Naive thymus-derived CD4-positive, alpha-beta T cell (primary cell): ENCODE measurements at places on chromosomes 7 and 10.

- no peak for DNase-seq
Measured at GRCh38 chr7:5463031-5463430, 39.4 kb upstream of the TNRC18 start.

DNA sequence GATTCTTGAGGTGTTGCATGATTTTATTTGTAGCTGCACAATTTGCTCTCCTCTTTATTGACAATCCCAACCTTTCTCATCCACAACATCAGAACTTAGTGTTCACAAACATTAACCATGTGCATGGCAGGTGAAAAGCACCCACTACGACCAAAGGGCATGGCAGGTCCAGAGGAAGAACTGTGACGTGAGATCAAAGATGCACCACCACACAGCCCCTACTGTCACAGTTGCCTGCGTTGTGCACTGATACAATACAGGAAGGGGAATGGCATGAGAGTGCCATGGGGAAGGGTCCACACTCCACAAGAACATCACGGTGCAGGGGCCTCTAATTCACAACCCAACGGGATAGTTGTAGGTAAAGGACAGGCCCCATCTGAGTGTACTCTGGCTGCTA is 217.1 kb upstream of the PFKP start:
- DNase-seq: no peak

GRCh38 chr7:128934361-128935341 is 3.1 kb upstream of the IRF5 start:
- DNase-seq: no peak

DNA sequence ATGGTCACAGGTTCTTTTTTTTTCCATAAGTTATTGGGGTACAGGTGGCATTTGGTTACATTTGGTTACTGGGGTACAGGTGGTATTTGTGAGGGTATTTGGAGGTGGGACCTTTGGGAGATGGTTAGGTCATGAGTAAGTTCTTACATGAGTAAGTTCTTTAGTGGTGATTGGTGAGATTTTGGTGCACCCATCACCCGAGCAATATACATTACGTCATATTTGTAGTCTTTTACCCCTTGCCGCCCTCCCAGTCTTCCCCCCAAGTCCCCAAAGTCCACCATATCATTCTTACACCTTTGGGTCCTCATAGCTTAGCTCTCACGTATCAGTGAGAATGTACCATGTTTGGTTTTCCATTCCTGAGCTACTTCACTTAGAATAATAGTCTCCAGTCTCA is 49.2 kb upstream of the R3HCC1L start:
- no peak for DNase-seq

- DNase-seq: peak; percentile 5
Measured at GRCh38 chr7:17706734-17707133, 233.6 kb downstream of the SNX13 start.

DNA sequence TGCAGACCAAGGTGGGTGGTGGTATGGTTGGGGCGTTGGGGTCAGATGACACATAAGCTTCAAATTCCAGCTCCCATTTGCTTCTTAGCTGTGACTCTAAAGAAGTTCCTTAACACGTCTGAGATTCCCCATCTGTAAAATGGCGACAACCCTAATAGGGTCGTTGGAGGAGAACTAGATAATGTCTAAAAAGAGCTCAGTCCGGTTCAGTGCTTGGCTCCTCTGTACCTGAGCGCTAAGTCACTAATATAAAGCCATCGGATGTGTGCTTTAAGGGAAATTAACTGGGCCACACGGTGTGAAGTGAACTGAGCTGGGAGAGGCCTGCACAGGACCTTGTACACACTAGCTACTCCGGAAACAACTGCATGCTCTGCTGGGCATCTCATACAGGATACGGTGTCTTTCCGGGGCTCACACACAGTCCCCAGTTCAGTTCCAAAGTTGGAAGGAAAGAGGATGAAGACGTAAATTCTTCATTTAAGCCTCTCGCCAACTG is 476 bp upstream of the ZFYVE27 start:
- DNase-seq: no peak

- no peak for DNase-seq
Measured at GRCh38 chr7:80622541-80622940, 15.9 kb upstream of the CD36 start.

DNA sequence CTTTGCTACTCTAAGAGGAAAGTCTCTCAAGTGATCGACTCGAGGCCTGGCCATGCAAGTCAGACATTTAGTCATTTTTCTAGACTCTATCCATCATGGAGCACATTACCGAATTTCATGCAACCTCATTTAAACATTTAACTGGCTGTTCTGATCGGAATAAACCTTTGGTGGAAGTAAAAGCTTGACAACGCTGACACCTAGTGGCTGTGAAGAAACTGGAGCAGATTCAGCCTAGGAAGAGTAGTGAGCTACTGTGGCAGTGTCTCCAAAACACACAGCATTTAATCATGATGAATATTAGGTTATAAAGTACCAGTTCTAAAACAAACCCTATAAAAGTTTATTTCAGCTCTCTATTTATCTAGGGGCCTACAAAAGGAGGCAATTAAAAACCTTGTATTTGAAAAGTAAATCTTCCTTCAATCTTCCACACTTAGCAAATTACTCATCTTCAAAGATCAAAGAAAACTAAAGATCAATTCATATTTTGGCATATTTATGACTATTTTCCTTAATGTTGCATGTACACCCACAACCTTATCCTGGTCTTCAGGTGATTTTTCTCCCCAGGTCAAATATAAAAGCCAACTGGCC is 175.0 kb downstream of the CTNNA3 start:
- DNase-seq: peak; percentile 10

DNA sequence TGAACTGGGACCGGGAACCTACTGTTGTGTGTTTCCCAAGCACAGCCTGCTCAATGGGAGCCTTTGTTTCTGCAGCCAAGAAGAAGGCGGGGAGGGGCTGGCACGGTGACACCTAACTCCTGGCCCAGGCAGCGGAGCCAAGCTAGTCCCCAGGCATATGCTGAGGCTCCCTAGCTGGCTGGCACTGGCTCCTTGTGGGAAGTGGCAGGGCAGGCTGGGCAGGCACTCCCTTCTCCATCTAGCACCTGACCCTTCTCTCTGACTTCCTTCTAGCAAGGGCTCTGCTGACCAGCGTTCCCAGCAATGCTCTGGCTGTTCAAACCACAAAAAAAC is 325.0 kb downstream of the PLXNA4 start:
- DNase-seq: no peak

DNA sequence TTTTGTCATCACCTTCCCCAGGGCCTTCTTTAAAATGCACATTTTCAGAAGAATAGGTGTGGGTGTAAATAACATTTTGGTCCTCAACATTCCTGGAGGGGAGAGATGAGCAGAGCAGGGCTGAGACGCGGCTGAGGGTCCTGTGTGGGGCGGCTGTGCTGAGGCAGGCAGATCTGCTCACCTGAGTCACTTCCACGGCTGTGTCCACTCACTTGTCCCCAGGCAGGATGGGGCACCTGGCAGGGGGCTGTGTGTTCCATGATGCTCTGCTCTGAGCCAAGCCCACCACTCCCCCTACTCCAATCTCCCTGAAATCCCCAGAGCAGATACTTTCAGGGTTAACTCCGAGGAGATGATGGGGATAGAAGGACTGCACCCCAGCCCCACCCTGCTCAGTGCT is 93.8 kb downstream of the GLRX3 start:
- DNase-seq: no peak

DNA sequence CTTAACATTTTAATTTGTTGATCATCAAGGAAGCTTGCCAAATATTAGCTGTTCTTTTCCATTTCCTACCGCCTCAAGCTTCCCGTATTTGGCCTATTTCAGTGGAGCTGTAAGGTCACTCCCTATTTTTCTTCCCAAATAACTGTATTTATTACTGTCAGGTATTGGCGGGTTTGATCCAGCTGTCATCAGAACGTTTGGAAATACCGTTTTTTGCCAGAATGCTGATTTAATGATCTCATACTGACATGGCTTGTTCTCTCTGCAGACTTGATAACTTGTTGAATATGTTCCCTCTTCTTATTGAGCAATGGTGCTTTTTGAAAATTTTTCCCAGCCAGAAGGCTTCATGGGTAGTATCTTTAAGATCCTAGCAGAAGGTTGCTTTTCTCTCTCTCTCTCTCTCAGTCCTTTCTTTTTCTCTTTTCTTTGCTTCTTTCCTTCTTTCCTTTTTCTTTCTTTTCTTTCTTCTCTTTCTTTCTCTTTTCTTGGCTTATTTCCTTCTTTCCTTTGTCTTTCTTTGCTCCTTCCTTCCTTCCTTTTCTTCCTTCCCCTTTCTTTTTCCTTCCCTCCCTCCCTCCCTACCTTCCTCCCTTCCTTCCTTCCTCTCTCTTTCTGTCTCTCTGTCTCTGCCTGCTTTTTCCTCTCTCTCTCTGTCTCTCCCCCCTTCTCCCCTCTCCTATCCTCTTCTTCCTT is 42.1 kb downstream of the CUX1 start:
- DNase-seq: no peak

GRCh38 chr10:102133373-102134195 is 744 bp downstream of the PPRC1 start:
- DNase-seq: peak; percentile 28

DNA sequence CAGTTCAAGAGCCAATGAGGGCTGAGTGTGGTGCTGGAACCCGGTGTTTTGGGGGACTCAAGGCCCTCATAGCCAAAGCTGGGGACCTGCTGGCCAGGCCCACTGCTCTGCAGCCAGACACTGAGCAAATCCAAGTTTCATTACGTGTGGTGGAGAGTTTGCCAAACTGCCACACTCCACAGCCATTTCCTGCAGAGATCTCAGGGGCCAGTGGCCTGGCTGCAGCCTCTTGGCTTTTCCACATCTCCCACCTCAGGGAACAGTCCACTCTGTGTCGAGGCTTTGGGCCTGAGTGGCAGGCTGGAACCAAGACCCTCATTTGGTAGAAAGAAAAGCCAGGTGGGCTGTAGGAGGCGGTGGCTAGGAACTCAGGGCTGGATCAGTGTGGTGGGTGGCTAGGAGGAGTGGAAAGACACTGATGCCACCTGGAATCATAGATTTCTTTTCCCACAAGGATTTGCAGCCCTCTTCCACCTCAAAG is 3.2 kb downstream of the HOXA11 start:
- no peak for DNase-seq

DNA sequence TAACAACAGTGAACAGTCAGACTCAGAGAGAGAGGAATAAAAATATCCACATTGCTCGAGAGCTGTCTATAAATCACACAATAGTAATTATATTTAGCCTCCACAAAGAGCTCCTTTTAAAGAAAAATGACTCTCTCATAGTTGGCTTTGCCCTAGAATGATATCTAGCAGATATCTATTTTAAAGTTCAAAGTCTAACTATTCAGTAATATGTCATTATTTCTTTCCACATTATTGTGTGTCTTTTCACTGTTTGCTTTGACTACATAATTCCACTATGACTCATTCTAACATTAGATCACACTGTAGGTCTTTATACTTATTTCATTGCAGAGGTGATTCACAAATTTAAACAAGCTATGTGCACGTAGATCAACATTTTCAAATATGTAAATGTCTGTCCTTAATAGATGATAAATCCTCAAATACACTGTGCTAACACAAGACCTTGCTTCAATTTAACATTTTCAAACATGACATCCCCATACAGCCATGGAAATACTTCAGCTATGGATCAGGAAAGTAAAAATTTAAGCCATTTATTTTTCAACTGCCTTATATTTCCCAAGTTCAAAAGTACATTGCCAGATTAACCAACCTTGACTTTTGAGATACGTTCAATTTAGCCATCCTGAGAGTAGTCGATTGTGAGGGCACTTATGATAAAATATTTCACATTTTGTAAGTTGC is 99.9 kb upstream of the AKR1E2 start:
- no peak for DNase-seq

- no peak for DNase-seq
Measured at GRCh38 chr7:1576521-1577253, 6.9 kb upstream of the PSMG3 start.

DNA sequence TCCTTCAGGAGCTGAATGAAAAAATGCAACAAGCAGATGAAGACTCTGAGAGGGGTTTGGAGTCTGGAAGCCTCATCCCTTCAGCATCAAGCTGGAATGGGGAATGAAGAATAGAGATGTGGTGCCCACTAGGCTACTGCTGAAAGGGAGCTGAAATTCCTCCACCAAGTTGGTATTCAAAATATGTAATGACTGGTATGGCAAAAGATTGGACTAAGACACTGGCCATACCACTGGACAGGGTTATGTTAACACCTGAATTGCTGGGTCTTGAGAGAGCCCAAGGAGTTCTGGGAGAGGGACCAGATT is 5.4 kb downstream of the IFIT2 start:
- DNase-seq: no peak

- DNase-seq: no peak
Measured at GRCh38 chr10:17872191-17873091, 63.3 kb downstream of the MRC1 start.

- no peak for DNase-seq
Measured at GRCh38 chr7:139726485-139726869, 51.3 kb downstream of the HIPK2 start.

DNA sequence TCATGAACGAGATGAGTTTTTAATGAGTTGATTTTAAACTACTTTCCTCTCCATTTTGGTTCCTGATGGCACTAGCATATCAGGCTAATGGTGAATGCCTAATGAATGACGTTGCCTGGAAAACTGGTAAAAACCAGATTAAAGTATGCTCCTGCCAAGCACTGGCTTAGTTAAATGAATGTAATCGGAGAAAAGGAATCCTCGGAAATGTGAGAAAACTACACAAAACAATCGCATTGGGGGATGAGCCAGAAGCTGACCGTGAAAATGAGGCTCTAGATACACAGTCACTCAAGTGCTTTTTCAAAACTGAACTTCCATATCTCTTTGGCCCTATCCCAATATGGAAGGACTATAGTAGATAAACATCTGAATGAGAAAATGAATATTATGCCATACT is 153.8 kb upstream of the COL1A2 start:
- no peak for DNase-seq

DNA sequence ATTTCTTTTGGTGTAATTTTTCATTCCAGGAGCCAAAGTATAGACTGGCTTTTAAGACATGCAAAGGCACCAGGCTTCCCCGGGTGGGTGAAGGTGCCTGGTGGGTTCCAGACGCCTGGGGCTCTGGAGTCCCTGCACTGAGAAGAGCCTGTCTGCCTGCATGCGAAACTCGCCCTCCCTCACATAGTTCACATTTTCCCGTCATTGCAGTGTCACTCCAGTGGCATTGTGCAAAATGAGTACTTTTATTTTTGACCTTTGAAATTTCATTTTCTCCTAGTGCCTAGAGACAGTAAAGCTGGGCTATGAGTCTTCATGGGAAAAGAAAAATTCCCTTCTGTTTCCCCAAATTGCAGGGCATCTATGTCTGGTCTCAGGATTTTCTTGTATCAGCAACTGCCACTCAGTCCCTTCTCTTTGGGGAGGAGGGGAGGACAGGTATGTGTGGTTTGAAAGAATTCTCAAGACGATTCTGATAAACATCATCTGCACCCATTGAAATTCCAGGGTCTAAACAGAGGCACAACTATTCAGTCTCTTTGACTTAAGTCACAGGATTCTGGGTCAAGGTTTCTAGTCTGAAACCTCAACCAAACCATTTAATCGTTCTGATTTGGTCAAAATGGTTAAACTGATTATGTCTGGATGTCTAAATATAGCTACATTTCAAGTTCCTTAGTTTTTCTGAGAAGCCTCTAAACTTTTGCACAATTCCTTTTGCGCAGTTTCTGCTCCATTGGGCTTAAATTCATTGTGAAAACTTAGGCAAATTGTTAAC is 107.8 kb downstream of the CYP26A1 start:
- DNase-seq: no peak

GRCh38 chr10:60343254-60343653 is 46.4 kb downstream of the ANK3 start:
- DNase-seq: no peak

GRCh38 chr7:79681454-79681853 is 228.0 kb upstream of the MAGI2 start:
- DNase-seq: no peak
